NCI-H187 (cell line): ENCODE measurements at places on chromosomes 16 and 17.

DNA sequence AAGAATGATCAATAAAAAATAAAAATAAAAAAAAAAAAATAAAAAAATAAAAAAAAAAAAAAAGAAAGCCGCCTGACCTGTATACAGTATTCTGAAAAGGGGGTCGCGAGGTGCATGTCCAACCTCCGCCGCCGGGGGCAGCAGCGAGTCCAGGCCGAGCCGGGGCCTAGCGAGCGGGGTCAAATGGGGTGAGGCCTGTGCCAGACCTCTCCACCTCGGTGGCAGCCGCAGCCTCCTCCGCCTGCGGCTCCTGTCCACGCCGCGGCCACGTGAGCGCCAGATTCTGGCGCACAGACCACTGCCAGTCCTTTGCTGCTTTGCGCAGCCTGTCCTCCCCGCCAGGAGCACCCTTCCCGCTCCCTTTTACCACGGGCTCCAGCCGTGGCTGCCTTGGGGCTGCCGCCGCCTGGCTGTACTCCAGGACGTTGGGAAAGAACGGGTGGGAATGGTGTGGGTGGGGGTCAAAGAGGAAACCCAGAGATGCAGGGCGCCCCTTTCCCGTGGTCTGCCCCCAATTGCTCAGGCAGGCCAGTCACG, 2.4 kb upstream of the BCKDK start:
- DNase-seq = no peak

DNA sequence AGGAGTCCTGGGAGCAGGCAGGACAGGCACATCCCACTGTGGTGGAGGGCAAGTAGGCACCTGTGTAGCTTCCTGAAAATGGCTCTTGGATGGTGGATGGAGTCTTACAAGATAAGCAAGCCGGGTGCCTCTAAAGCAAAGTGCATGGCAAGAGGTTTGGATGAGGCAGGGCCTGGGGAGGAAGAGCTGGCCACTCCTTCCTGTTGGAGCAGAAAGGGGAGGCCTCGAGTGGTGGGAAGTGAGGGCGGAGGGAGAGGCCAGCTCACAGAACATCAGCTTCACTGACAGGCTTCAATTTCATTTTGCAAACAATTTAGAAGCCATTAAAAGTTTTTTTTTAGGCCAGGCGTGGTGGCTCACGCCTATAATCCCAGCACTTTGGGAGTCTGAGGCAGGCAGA, 31.0 kb downstream of the CD300A start:
- no peak for DNase-seq

GRCh38 chr16:65118871-65119270, 3.0 kb downstream of the CDH11 start:
- DNase-seq = no peak

- peak; percentile 55 for DNase-seq
Observed at GRCh38 chr17:51590071-51590656, 329.8 kb downstream of the UTP18 start.

DNA sequence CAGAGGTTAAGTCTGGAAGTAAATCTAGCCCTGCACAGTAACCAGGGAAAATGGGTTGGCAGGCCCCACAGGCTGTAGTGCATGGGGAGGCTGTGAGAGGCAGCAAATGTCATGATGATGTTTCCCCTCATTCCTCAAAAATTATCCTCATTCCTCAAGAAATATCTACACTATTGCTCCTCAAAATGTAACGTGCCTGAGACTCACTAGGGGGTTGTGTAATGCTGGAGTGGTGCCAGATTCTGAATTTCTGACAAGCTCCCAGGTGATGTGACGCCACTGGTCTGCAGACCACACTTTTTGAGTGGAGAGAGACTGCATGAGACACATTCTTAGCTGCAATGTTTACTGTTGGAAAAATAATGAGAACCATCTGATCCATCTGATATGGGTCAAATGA, 1.2 kb upstream of the MPP3 start:
- DNase-seq = no peak

- DNase-seq = peak; percentile 5
Observed at GRCh38 chr16:85369741-85370528, 243.2 kb upstream of the GSE1 start.

GRCh38 chr17:10754861-10755591, 25.2 kb upstream of the TMEM220 start:
- no peak for DNase-seq

GRCh38 chr16:83952940-83953795, at the start of gene OSGIN1:
TSS of gene OSGIN1 (plus strand) at chr16:83953240. CDS start at chr16:83957672, 4,432 bp downstream.
- no peak for DNase-seq

- DNase-seq = no peak
Observed at GRCh38 chr17:78678222-78678557, 101.0 kb upstream of the DNAH17 start.

DNA sequence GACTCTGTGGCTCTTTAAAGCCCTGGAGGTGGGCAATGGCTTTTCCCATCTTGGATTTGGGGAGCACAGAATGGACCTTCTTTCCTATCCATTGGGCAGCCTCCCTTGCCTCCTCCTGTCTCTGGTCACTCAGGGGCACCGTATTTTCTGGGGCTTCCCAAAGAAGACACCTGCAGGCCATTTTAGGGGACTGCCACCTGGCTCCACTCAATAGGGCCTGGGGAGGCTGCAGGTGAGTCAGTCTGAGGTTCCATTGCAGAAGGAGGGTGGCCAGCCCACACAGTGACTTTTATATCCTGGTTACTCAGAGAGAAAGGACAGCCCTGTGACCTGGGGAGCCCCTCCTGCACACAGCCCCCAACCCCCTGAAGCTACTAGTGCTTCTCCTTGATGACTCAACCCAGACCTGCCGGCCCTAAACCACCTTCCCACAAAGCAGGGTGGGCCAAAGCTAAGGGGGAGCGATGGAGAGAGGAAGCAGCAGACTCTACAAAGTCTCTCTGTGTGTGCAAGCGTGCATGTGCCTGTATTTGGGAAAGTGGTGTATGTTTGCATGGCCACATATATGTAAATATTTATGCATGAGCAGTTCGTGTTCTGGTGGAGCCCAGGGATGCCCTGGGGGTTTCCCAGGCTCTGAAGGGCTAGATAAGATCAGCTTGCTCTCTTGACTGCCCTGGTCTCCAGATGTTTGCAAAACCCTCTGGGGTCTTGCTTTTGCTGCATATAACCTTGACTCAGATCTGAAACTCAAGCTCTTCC, 5.0 kb downstream of the CX3CL1 start:
- DNase-seq = no peak

- DNase-seq = no peak
Observed at GRCh38 chr16:71927383-71927782, 32.1 kb downstream of the IST1 start.
